ENCODE measurements at places on chromosomes 2 and 18.

GRCh38 chr2:122875091-122875865 lies 1119.8 kb downstream of the TSN start:
- DNase-seq: no peak

GRCh38 chr2:226411205-226411604 lies 388.4 kb downstream of the IRS1 start:
- no peak for DNase-seq

- DNase-seq: no peak
Observed at GRCh38 chr18:54161267-54161666, 63.2 kb downstream of the MBD2 start.

- DNase-seq: no peak
Observed at GRCh38 chr2:133667085-133667484, 98.8 kb upstream of the NCKAP5 start.

- no peak for DNase-seq
Observed at GRCh38 chr18:75723521-75724340, 296.2 kb upstream of the SMIM21 start.

- no peak for DNase-seq
Observed at GRCh38 chr2:117321816-117322215, 492.7 kb upstream of the DDX18 start.

- no peak for DNase-seq
Observed at GRCh38 chr2:144097440-144098225, 422.3 kb downstream of the ZEB2 start.

DNA sequence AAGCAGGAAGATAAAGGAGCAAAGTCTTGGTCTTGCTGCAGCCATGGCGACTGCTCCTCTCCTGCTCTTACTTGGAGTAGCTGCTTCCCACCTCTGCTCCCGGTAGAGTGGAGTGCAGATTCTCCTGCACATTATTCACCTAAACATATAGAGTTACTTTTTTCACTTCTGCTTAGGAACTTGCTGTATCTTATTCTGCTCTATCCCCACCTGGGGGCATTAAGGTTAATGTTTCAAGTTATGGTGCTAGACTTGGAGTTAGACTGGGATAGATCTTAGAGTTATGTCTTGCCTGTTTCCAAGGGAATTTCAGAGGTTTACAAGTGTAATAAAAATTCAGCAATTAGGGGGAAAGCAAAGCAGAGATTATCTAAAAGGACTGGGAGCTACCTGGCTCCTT lies 144.2 kb downstream of the SETBP1 start:
- no peak for DNase-seq

- no peak for DNase-seq
Observed at GRCh38 chr2:227939271-227940027, 68.0 kb downstream of the DAW1 start.

DNA sequence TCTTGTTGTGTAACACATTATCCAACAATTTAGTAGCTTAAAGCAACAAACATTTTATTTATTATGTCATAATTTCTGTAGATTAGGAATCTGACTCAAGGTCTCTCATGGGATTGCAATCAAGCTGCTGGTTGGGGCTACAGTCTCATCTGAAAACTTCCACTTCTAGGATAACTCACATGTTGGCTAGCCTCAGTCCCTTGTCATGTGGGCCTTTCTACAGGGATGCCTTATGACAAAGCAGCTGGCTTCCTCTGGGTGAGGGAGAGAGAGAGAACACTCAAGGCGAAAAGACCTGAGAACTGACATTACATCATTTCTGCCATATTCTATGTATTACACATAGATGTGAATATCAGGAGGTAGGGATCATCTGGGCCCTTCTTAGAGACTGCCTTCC lies 317.9 kb upstream of the VRK2 start:
- DNase-seq: no peak

DNA sequence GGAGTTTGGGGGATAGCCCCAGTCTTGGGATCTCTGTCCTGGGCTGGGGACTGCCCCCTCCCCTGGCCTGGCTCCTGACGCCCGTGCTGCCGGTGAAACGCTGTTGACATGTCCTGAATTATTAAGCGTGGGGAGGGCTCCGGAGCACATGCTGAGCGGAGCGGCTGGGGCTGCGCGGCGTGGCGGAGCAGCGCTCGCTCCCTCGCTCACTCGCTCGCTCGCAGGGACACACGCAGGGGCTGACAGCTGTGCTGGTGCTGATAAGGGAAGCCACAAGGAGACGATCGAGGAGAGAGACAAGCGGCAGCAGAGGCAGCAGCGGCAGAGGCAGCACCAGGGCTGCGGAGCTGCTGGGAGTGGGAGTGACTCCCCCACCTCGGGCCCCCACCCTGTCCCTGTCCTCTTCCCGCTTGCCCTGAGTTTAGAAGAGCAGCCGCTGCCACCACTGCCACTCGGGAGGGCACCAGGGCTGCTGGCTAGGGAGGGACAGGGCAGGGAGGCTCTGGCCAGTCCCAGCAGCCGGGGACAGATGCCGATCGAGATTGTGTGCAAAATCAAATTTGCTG lies at the start of gene ASIC4:
Gene ASIC4 (plus strand): TSS at position 287 of the 566 bp plus-strand sequence. CDS start 243 bp downstream, at position 530.
- no peak for DNase-seq

DNA sequence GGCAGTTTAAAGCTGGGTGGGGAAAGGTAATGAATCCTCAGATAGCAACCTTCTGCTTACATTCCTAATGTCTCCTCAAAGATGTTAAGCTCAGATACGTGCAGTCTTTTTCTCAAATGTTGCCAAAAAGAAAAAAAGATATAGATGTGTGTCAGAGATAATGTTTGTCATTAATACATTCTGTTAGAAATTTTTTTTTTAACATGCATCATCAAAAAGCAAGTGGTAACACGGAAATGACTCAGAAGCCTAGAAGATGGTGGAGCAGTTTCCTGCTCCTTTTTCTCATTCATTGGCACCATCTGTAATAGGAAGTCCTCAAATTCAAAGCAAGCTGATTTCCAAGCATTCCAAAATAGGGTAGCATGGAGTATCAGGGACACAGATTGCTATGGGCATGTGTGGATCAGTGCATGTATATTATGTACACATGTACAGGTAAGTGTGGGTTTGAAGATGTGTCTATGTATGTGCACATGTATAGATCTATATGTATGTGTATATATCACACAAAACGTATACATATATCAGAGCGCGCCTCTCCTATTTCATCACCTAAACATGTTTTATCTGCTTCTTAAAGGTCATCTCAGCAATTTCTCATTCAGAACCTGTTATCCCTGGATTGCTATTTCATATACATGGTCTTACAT lies 79.9 kb upstream of the ITGB6 start:
- DNase-seq: no peak

DNA sequence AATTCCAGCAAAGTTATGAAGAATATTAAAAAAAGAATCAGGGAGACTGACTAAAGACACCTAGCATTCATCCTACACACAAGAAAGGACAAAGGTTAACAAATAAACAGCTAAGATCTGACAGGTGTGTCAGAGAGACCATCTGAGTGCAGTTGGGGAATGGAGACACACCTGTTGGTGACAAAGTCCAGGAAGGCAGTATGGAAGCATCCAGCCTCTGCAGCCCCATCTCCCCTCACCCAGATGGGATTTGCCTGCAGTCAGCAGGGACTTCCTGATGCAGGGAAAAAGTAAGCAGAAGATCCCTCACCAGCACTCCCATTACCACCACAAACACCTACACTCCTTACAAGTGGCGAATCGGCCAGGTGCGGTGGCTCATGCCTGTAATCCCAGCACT lies 37.9 kb downstream of the USP34 start:
- DNase-seq: no peak

DNA sequence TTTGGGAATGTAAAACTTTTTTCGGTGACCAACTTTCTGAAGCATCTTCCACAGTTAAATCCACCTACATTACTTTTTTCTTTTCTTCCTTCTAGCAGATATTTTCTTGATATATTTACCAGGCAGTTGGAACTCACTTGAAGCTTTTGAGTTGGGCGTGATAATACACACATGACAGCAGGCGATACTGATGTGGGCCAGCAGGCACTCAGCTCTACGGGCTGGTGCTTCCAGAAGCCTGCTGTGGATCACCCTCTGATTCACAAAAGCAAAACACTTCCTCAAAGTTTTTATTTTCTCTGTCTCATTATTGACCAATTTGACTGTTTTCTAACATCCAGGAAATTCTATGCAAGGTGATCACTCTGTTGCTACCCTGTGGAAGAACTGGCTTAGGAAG lies 22.9 kb downstream of the GRHL1 start:
- DNase-seq: no peak

GRCh38 chr2:122315306-122315705 lies 559.9 kb downstream of the TSN start:
- no peak for DNase-seq

GRCh38 chr2:6835467-6835866 lies 30.2 kb downstream of the CMPK2 start:
- DNase-seq: no peak

GRCh38 chr2:224523626-224524577 lies 61.3 kb downstream of the CUL3 start:
- no peak for DNase-seq

DNA sequence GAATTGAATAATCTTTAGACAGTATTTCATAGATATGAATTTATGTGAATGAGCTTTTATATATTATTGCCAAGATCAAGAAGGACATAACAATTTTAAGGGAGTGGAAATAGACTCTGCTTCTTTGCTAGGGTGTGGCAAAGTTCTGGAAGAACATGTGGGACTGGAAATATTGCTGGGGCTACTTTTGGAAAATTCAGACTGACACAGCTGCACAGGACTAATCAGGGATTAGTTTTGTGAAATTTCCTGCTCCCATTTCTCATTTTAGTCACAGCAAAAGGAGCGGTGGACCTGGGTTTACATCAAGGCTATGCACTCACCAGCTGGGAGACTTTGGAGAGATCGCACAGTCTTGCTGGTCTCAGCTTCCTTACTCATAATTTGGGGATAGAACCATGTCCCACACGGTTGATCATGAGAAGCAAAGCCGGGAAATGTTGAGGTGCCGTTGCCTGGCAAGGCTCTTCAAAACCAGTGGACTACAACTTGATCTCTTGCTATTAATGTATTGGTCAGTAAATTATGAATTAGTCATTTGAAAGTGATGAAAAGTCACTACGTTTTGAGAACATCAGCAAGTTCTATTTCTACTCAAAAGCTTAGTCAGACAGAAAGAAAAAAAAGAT lies 42.4 kb downstream of the IL1RL2 start:
- no peak for DNase-seq

Data from stimulated activated CD4-positive, alpha-beta T cell treated with anti-CD3 and anti-CD28 coated beads, Interleukin-1b, Interleukin-23, amount 100 ng/mL, for 24 hours (primary cell).